Renal cortex interstitium (tissue), 15 donors: ENCODE measurements at places on chromosomes 1 and 21. TPM values are rescaled to one million over a fixed set of nuclear protein-coding genes. Genes with fewer than 3 reads are reported as not detected.

GRCh38 chr21:44704636-44705001, 6.8 kb downstream of the TSPEAR start:
- DNase-seq, result no peak

DNA sequence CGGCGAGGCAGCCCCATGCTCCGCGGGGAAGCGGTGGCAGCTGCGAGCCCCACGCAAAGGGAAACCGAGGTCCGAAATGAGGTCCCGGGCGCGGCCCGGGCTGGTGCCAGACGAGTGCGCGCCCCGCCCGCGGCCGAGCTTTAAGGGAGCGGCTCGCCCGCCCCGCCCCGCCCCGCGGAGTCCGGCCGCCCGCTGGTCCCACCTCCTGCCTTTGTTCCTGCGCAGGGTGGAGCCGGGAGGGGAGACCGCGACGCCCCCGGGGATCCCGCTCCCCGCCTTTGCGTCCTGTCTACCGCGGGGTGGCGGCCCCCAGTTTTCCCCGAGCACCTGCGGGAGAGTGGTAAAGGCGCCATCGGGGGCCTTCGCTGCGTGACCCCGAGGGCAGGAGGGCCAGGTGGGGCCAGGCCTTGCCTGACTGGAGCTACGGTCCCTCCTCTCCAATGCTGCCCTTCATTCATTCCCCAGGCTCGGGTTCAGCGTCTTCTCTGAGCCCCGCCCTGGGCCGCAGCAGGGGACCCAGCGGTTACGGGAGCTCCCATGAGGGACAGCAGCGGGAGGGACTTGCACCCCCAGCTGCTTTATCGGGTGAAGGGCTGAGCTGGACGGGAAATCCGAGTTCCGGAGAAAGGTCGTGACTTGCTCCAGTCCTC, at the start of gene HES2:
HES2 (minus strand) TSS at position 116 of the 650 bp plus-strand sequence; CDS start at position 17, 99 bp downstream.
- DNase-seq, result no peak

DNA sequence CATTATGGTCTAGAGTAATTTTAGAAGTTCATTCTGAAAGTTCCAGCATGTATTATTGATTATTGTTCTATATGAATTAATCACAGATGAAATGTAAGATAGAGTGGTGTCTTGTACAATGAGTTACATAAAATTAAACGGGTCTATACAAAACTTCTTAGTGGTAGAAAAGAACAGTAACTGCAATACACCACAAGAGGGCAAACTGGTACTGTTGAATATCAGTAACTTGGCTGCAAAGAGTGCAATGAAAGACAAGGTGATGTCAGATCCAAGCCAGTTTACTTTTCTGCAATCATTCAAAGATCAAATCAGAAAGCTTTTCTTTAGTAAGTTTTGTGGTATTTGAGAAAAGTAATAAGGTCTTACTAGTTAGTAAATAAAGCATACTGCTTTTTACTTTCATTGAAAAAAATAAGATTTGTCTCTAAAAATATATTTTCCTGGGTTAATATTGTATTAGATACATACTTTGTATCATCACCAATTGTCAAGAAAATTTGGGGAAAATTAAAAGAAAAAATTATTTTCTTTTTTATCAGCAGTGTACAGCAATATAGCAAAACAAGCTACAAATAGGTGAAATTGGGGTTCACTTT, 66.4 kb upstream of the BTG3 start:
- peak; percentile 55 for DNase-seq

GRCh38 chr21:45873418-45873817, 108.2 kb upstream of the COL6A1 start:
- no peak for DNase-seq

The CYP4X1 gene
- polyA plus RNA-seq, result 11.6 TPM
